ENCODE measurements at places on chromosomes 7 and 10. TPM values are rescaled to one million over a fixed set of nuclear protein-coding genes. Genes with fewer than 3 reads are reported as not detected.

SEPTIN14 gene
- total RNA-seq, result not detected

CCDC136 gene
- 13.8 TPM for total RNA-seq

GATA3 gene
- total RNA-seq, result 49.1 TPM

FOXP2 gene
- total RNA-seq, result not detected

LGI1 gene
- not detected for total RNA-seq

LRRD1 gene
- total RNA-seq, result not detected

SCIN gene
- 0.69 TPM for total RNA-seq

PLXNA4 gene
- 20.5 TPM for total RNA-seq

- DNase-seq, result no peak
Measured at GRCh38 chr7:132221356-132221755, 354.9 kb downstream of the PLXNA4 start.

DNA sequence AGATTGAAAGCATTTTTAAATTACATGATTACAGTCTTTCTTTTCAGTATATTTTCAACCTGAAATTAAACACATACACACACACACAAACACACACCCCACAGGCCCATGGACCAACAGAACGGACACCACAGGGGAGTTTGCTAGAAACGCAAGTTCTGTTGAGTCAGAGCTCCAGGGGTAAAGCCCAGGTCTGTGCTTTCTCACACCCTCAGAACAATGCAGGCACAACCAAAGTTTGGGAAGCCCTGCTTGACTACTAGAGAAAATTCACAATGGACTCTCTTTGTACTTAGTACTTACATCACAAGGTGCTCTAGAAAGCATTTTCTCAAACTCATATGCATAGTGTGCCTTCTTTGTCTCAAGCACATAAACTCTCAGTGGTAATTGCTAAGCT, 704.0 kb upstream of the IGFBP3 start:
- DNase-seq, result no peak

DNA sequence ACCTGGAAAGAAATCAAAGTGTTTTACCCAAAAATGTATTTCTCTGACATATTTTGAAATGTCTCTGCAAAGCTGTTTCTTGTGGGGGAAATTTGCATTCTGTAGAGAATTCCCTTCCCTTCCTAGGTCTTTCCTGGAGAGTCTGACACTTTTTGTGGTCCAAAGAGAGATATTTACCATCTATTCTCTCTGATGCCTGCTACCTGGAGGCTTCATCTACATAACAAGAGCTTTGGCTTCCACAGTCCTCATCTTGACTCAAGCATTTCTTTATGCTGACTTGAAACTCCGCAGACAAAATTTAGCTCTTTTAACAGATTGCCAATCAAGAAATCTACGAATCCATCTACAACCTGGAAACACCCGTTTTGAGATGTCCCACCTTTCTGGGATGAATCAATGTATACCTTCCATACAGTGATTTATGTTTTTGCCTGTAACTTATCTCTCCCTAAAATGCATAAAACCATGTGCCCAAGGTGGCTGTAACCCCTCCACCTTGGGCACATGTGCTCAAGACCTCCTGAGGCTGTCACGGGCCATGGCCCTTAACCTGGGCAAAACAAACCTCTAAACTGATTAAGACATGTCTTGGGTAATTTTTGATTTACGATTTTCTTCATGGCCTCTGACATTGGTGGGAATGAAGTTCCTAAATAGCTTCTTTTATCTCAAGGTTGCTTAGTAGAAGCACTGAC, 334.7 kb downstream of the GALNT17 start:
- DNase-seq, result no peak

DNA sequence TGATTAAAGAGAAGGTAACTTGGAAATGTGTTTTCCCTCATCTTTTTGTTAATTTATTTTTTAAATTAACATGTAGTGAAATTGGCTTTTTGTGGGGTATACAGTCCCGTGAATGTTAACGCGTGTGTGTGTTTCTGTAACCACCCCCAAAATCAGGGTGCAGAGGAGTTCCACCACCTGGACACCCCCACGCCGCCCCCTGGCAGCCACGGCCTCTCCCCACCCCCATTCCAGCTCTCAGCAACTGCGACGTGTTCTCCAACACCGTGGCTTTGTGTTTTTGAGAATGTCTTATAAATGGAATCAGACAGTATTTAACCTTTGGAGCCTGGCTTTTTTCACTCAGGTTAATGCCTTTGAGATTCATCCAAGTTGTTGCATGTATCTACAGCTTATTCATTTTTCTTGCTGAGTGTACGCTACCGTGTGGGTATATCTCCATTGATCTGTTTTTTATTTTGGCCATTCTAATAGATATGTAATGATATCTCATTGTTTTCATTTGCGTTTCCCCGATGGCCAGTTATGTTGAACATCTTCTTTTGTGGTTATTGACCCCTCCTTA, 218.8 kb downstream of the EBF3 start:
- no peak for DNase-seq

DNA sequence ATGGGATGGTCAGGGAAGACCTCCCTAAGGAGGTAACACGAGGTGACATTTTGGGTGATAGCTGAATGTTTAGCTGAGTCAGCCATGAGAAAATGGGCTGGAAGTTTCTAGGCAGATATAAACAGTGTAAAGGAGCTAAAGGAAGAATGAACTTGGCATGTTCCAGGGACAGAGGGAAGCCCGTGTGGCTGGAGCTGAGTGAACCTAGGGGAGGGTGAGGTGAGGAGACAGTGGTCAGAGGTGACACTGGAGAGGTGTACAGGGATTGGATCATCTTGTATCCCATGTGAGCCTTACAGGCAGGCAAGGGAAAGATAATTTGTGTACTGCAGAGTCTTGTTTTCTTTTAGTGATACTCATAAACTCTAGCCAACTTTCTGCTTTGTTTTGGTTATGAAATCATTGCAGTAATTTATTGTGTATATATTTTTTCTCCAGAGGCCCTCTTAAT, 1.8 kb downstream of the STARD3NL start:
- DNase-seq, result no peak

- DNase-seq, result no peak
Measured at GRCh38 chr7:14754631-14755030, 147.9 kb downstream of the DGKB start.

DNA sequence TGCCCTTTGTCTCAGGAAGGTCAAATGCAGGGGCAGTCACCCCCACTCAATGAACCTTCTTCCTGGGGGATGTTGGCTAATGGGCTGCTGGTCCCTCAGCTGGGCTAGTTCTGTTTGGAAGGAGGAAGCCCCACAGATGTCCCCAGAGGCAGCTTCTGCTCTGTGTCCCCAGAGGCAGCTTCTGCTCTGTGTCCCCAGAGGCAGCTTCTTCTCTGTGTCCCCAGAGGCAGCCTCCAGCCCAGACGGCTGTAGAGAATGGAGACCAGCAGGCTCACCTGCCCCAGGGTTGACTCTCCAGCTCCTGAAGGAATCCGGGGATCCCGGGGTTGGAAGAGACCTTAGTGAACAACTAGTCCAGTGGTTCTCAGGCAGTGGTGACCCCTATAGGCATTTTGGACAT, 62.5 kb upstream of the LEP start:
- DNase-seq, result no peak

- no peak for DNase-seq
Measured at GRCh38 chr10:114135476-114135875, 38.5 kb downstream of the CCDC186 start.

DNA sequence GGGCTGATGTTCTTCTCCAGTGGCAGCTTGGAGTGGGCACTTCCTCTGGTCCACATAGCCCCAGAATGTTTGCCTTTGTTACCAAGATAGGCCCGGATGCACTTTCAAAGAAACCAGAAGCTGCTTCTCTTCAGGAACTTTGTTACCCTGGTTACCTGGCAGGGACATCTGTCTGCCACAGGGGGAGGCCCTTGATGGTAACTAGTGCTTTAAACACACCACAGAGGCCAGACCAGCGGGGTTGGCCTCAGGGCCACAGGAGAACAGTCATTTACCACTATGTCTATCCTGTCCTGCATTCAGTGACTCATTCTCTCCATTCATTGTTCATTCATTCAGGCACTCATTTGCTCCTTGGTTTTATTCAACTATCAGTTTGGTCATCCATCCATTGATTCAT, 11.9 kb upstream of the PLEKHA1 start:
- no peak for DNase-seq

DNA sequence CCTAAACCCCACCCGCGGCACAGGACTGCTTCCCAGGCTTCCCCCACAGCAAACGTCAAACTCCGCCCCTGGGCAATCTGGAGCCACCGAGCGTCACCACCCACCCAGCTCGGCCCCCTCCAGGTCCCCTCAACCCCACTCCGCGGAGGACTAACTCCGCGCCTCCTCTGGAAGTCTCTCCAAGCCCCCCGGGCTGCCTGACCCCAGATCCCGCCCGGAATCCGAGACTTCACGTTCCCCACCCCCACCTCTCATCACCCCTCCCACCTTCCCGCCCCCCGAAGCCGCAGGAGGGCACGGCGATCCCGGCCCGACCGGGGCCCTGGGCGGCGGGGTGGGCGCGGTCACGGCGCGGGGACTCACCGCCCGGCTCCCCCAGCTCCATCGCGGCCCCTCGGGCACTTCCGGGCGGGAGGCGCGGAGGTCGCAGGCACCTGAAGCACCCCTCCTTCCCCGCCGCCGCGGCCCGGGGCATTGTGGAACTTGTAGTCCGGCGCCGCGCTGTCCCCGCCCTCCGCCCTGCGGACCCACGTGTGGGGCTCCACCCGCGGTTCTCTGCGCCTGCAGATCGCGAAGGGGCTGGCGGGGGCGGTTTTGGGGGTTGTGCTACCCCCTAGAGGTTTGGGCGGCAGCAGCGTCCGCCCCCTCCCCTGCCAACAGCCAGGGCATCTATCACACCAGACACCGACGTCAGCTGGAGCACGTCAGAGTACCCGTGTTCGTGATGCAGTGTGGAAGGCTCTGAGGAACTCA, at the start of gene TMUB1:
TSS of gene TMUB1 (minus strand) at position 423 of the 753 bp plus-strand sequence. CDS start 930 bp downstream, outside the sequence.
- peak; percentile 89 for DNase-seq

- no peak for DNase-seq
Measured at GRCh38 chr7:98557538-98558031, 59.5 kb upstream of the NPTX2 start.

- DNase-seq, result no peak
Measured at GRCh38 chr10:88540351-88540750, 42.8 kb downstream of the RNLS start.

DNA sequence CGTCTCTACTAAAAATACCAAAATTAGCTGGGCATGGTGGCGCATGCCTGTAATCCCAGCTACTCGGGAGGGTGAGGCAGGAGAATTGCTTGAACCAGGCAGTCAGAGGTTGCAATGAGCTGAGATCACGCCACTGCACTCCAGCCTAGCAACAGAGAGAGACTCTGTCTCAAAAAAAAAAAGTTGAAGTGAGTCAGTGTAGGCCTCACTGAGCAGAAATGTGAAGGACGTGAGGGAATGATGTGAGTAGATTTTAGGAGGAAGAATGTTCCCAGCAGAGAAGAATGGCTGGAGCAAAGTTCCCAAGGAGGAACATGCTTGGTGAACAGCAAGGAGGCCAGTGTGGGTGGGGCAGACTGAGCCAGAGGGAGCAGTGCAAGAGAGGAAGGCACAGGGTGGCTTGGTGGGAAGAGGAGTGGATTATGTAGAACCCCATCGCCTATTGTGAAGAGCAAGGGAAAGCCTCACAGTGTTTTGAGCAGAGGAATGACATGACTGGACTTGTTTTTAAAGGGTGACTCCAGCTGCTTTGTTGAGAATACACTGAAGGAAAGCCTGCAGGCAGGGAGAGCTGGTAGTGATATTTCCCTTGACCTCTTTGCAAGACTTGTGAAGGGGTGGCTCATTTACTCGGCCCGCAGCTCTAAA, 708.7 kb downstream of the SUGCT start:
- no peak for DNase-seq

GRCh38 chr10:13404791-13405190, 56.7 kb upstream of the SEPHS1 start:
- no peak for DNase-seq

- DNase-seq, result no peak
Measured at GRCh38 chr10:44647877-44648542, 263.1 kb upstream of the CXCL12 start.

DNA sequence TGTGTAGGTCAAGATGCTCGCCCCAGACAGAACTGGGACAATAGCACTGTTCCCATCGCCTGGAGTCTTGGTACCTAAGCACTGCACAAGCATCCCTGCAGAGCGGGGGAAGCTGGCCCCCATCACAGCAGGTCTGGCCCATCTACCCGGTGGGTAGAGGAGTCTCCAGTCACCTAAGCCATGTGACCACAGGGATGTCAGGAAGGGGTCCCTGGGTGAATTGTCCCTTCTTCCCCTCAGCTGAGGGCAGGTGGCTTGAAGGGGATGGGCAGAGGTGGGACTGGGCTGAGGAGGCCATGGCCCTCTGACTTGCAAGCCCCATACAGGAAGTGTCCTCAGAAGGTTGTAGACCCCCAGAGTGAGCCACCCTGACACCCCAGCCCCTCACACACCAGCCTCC, 39.7 kb downstream of the FRMPD2 start:
- DNase-seq, result no peak

DNA sequence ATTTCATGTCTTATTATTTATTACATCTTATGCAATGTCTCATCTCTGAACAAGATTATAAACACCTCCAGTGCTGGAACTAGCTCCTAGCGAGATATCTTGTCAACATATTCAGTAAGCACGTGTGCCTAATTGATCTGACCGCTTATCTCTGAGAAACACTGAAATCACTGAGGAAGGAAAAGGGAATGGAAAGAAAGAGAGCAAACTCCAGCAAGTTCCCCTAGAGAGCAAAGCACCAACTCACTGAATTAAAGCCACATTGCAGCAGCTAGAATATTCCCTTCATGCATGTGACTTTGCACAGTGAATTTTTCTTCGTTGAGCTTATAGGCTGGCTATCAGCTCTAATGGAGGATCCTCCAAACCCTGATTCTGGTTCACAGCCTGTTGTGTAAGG, 177.1 kb upstream of the FRMD4A start:
- no peak for DNase-seq

DNA sequence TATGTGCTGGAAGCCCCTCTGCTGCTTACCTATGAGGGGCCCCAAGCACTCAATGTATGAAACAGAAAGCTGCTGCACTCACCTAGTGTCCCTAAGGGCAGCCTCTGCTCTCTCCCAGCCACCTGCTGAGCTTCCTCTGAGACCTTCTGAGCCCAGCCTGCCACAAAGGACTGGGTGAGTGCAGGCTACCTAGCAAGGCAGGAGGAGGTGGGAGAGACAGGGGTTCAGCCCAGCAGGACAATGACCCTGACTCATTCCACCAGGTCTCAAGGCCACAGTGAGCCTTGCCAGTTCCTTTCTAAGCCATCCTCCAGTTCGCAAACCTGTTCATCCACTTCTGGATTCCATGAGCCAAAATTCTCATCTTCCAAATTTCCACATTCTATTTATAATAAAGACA, 16.3 kb downstream of the VOPP1 start:
- DNase-seq, result no peak

- no peak for DNase-seq
Measured at GRCh38 chr10:11358011-11358410, 253.4 kb downstream of the USP6NL start.

- no peak for DNase-seq
Measured at GRCh38 chr10:123890226-123890625, 1.4 kb downstream of the CPXM2 start.

DNA sequence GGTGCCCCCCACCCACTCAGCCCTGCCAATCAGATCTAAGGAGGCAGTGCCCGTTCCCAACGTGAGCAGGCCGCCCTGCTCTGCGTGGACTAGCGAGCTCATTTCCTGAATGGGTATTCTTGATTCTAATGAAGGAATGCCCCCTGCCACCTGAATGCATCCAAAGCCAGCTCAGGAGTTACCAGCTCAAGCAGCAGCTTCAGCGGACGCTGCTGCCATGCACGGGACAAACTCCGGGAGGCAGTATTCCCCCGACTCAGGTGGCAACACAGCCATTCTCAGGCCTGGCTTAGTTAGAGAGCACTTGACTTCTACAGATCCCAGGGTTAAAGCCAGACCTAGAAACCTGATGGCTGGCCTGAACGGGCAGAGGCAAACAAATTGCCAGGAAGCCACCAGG, 25.8 kb downstream of the PSAP start:
- DNase-seq, result no peak

GRCh38 chr7:113143486-113144257, 25.3 kb upstream of the SMIM30 start:
- DNase-seq, result no peak

Data from activated naive CD8-positive, alpha-beta T cell treated with anti-CD3 and anti-CD28 coated beads, Interleukin-2, amount 10 ng/mL, durations not matched to agents 7 days and 5 days (primary cell).